Nucleus accumbens (tissue), 56 donors: ENCODE measurements at places on chromosomes 1 and 21.
A peak's percentile ranks its signal among the peaks of the same experiment; 100 is the strongest.

DNA sequence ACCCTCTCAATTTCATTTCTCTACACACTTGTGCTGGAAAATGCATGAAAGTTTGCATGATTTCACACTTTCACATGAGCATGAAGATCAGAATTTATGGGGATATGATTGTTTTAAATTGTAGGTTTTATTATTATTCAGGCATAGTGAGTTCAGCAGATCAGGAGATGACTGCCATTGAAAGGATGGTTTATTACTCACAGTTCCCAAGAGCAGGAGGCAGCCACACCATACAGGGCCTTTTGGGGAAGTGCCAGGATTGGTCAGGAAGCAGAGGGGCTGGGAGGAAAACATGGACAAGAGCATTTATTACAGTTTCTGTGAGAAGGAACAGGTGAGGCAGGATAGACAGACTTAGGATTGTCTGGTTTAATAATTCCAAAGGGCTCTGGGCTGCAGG, 114.6 kb upstream of the KCNJ15 start:
- DNase-seq = no peak

GRCh38 chr1:203480525-203481084, 5.0 kb downstream of the PRELP start:
- DNase-seq = peak; percentile 30

- no peak for DNase-seq
Observed at GRCh38 chr21:38944903-38945302, 139.2 kb downstream of the ETS2 start.

DNA sequence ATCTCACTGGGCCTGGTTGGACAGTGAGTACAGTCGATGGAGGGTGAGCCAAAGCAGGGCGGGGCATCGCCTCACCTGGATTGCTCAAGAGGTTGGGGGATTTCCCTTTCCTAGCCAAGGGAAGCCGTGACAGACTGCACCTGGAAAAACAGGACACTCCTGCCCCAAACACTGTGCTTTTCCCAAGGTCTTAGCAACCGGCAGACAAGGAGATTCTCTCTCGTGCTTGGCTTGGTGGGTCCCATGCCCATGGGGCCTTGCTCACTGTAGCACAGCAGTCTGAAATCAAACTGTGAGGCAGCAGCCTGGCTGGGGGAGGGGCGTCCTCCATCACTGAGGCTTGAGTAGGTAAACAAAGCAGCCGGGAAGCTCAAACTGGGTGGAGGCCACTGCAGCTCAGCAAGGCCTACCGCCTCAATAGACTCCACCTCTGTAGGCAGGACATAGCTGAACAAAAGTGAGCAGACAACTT, 11.3 kb downstream of the C1orf105 start:
- no peak for DNase-seq

DNA sequence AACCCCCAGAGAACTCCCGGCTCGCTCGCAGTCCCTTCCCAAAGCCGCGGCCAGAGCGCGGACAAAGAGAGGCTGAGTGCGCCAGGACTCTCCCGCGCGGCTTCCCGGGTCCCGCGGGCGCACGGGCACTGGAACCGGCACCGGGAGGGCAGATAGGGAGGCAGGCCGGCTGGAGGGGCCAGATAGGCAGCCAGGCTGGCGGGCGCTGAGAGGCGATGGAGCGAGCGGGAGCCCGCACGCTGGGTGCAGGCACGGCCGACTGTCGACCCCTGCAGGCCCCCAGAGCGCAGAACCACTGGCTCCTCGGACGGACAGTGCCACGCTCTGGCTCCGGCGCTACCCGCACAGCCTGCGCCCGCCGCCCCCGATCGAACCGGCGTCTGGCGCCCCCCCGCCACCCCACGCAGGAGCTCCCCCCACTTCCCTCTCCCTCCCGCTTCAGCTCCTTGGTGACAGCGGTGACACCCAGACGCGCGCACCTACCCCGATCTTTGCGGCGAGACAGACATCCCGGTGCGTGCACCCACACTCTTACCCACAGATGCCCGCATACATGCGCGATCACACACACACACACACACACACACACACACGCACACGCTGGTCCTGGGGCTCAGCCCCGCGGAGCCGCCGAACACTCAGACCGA, 534 bp downstream of the SLC6A9 start:
- DNase-seq = peak; percentile 72
